ENCODE measurements at places on chromosomes 13 and 19.

GRCh38 chr19:4425537-4425936, 23.1 kb downstream of the CHAF1A start:
- DNase-seq = no peak

GRCh38 chr13:101868585-101869469, 416.4 kb downstream of the ITGBL1 start:
- no peak for DNase-seq

DNA sequence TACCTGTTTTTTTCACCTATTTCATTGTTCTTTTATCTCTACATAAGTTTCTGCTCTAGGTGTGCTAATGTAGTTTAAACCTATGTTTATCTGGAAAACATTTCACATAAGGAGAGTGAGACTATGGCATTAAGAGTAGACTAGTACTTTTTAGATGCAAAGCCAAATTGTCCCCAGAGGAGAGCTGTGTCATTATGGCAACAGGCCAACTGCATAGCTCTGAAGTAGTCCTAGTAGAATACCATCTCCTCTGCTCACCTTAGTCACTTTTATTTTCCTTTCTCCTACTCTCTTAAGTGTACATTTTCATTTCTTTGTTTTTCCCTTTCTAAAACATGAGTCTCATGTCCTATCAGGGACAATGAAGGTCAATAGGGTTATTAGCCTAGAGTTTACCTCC, 123.1 kb downstream of the ITGBL1 start:
- no peak for DNase-seq

GRCh38 chr13:106090001-106090400, 445.5 kb downstream of the EFNB2 start:
- DNase-seq = no peak

DNA sequence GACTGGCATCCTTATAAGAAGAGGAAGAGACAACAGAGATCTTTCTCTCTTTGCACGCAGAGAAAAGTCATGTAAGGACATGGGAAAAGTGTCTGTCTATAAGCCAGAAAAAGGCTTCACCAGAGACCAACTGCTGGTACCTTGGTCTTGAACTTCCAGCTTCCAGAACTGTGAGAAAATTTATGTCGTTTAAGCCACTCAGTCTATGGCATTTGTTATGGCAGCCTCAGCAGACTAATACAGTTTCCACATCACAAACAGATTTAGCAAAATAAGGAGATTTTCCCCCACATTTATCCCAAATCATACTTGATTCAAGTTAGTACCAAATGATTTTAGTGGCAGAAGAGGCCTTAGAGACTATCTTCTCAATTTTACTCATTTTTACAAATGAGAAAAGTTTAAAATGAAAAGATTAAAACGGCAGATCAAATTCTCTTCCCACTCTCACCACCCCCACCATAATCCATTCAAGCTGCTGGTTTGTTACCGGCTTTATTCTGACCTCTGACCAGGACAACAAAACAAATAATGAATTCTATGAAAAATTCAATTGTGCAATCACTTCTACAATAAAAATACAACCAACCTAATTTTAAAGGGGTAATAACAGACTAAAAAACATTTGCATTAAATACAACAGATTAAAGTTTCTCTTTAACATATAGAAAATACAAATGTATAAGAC, 316.3 kb downstream of the TBC1D4 start:
- no peak for DNase-seq

- DNase-seq = no peak
These were observed 54.9 kb downstream of the TUBGCP3 start for GRCh38 chr13:112532837-112533745.

DNA sequence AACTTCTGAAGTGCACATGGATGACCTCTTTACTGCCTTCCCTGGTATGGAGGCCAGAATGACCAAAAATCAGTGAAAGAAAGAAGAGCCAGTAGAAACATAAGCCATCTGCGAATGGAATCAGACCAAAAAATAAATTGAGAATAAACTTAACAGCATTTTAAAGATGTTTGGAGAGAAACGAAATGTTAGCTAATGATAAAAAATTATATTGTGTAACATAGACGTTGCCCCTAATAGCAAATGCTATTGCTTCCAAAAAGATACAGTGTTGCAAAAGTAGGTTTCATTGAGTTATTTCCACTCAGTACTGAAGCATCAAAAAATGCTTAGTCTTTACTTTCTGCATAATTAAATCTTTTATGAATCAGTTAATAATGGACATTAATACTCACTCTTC, 371.7 kb downstream of the LIG4 start:
- no peak for DNase-seq

- no peak for DNase-seq
These were observed 419.4 kb downstream of the NDFIP2 start for GRCh38 chr13:79900356-79900755.

DNA sequence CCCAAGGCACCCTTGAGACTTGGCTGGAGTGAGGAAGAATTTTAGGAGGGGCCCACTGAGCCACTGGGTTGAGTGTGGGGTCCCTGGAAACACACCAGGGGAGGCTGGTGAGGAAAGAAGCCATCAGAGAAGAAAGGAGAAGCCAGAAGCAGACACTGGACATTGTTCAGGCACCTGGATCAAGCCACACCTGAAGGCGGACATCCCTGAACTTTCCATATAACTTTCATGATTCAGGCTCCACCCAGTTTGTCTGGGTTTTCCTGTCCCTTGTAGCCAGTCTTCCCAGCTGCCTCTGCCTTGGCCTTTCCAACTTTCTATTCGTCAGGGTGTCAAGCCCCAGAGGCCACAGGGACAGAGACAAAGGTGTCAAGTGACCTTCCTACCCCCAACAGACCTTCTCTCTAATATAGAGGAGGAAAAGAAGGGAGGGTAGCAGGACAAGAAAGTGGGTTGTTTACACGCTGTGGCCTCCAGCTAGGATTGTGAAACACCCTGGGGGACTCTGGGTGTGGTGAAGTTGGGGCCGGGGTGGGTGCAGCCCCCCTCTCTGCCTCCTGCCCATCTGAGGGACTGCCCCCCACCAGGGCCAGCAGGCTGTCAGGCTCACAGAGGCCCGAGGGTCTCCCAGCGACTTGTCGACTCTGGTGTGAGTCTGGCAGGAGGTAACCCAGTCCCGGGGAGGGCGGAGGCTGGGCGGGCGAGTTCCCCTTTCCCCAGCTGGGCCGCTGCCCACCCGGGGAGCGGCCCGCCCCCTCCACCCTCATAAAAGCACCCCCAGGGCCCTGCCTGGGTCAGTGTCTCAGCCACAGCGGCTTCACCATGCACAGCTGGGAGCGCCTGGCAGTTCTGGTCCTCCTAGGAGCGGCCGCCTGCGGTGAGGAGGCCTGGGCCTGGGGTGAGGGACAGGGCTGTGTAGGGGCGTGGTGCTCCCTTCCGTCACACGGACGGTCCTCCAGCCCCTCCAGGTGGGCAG, at the start of gene CFD:
Gene CFD (plus strand): TSS at position 797 of the 976 bp plus-strand sequence. CDS start 26 bp downstream, at position 823.
- no peak for DNase-seq

DNA sequence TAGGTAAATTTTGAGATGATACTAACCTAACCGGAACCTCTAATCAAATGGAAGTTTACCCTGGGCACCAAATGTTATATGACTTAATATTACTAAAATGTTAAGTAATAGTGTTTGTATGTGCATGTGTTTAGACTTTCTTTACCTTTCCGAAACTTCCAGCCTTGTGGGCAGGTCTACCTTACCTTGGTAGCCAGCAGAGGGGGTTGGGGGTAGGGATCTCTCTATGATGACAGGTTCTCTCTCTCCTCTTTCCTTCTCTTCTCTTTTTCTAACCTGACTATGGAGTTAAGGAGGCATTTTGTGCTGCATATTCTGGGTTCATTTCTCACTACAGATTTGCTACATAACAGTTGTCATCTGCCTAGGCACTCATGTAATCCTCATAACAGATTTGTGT, 6.8 kb upstream of the FRY start:
- no peak for DNase-seq

- DNase-seq = no peak
These were observed 71.6 kb upstream of the TM9SF2 start for GRCh38 chr13:99429670-99430069.

DNA sequence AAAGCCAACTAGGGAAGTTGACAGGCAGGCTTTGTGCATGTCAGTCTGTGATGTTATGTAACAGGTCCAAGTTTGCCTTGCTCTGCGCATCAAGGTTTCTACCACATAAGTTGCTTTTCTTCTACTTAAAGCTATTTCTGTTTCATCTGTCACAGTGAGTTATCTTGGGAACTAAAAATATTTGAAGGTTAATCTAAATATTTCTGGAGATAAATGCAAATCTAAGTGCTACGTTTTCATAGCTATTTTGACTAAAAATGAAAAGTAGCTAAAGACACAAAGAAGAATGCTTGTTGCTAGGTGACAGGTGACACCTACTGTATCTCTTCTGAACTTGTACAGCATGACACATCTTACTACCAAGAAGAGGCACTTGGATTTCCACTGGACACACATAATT, 135.6 kb downstream of the KLF12 start:
- DNase-seq = no peak

DNA sequence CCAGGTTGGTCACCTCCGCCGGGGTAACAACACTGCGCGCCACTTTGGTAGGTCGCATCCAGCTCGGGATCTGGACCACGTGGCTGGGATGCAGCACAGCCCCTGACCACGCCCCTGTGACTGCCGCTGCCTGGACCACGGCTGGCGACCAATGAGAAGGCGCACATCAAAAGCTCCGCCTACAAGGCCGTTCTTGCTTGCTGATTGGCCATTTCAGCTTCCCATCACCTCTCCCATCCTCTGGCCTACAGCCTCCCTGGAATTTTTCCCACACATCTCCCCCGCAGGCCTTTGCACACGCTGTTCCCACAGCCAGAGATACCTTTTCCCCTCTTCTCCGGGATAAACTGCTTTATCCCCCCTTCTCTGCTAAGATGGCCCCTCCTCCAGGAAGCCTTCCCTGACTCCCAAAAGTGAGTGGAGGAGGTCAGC, 12.5 kb upstream of the MAP1S start:
- DNase-seq = peak; percentile 30

DNA sequence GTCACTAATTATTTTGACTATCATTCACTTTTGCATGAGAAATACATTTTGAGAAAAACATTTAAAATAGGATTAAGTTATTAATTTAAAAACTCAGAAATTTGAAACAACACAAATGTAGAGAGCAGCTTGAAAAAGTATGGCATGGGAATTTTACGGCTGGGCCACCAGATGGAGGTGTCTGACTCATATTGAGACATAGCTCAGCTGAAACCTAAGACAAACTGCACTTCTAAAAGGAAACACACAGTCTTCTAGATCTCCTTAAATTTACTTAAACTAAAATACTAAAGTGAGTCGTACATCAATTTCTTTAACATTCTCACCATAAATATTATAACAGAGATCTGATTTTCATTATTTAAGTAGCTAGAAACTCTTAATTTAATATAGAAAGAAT, 41.9 kb upstream of the POSTN start:
- DNase-seq = no peak

DNA sequence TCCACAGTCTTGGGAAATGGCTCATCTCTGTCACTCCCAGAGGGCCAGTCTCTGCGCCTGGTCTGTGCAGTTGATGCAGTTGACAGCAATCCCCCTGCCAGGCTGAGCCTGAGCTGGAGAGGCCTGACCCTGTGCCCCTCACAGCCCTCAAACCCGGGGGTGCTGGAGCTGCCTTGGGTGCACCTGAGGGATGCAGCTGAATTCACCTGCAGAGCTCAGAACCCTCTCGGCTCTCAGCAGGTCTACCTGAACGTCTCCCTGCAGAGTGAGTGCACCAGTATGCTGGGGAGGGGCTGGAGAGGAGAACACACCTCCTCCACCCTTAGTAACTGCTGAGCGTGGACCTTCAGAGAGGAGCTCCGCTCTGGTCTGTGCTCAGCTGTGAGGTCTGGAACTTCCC, 2.3 kb downstream of the SIGLEC9 start:
- no peak for DNase-seq

DNA sequence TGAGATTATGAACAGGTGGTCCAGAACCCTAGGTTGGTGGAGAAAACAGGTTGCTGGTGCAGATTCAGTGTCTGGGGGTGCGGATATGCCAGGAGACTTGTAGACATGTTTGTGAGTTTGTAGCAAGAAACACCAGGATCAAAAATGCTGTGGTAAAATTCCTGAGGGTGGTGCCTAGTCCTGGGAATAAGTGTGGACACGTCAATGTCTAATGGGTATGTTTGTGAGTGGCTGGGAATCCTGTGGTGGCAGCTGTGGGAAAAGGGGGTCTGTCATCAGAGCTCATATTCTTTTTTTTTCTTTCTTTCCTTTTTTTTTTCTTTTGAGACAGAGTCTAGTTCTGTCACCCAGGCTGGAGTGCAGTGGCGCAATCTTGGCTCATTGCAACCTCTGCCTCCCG, 7.2 kb downstream of the ZNF708 start:
- no peak for DNase-seq

- no peak for DNase-seq
These were observed 1262.5 kb downstream of the EFNB2 start for GRCh38 chr13:105272660-105273631.

GRCh38 chr13:30576528-30576927, 41.2 kb upstream of the USPL1 start:
- peak; percentile 59 for DNase-seq

DNA sequence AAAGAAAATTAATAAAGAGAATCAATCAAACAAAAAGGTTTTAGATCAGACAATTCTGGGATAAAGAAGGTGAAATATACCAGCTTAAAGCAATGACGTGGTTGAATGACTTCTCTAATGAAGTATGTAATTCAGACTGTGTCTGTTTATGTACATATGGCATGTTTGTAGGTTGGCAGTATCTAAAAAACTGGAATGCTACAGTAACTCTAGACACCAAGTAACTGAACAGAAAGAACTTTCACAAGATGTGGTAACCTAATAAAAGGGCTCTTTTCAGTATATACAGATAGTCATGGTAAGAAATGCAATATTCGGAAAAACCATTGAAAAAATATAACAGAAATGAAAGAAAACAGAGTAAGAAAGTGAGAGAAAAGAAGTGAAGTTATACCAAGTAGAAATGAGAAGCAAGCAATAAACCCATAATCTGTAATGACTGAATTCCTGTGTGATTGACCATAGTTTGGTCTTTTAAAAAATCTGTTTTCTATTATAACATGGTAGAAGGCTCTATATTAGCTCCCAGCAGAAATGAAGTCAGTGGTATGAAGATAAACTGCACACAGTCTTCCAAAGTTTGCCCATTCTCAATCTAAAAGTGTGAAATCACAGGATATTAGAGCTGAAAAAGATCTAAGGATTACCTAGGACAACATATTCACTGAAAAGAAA, 31.4 kb downstream of the ELF1 start:
- no peak for DNase-seq

GRCh38 chr13:60094385-60095088, 69.2 kb downstream of the DIAPH3 start:
- DNase-seq = no peak

DNA sequence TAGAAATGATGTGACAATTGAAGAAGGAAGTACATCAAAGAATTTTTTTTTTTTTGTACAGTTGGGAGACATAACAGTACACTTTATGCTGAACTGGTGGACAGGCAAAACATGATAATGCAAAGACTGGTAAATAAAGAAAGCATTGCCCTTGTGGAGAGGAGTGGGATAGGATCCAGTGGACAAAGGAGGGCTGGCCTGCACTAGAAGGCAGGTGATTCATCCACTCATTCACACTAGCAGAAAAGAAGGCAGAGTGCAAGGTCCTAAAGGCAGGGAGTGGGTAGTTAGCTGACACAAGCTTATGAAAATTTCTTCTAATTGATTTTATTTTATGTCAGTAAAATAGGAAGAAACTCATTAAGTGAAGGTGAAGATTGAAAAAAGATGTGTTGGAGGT, 17.6 kb upstream of the NALCN start:
- DNase-seq = no peak
